Left lung (tissue), 14 donors: ENCODE measurements at places on chromosomes 16 and 17. TPM values are rescaled to one million over a fixed set of nuclear protein-coding genes. Genes with fewer than 3 reads are reported as not detected.
A peak's percentile ranks its signal among the peaks of the same experiment; 100 is the strongest.

NHERF2 gene
- polyA plus RNA-seq = 81.7 TPM

TNFRSF13B gene
- not detected for polyA plus RNA-seq

MLST8 gene
- 34.8 TPM for polyA plus RNA-seq

WSB1 gene
- 430 TPM for polyA plus RNA-seq

DNA sequence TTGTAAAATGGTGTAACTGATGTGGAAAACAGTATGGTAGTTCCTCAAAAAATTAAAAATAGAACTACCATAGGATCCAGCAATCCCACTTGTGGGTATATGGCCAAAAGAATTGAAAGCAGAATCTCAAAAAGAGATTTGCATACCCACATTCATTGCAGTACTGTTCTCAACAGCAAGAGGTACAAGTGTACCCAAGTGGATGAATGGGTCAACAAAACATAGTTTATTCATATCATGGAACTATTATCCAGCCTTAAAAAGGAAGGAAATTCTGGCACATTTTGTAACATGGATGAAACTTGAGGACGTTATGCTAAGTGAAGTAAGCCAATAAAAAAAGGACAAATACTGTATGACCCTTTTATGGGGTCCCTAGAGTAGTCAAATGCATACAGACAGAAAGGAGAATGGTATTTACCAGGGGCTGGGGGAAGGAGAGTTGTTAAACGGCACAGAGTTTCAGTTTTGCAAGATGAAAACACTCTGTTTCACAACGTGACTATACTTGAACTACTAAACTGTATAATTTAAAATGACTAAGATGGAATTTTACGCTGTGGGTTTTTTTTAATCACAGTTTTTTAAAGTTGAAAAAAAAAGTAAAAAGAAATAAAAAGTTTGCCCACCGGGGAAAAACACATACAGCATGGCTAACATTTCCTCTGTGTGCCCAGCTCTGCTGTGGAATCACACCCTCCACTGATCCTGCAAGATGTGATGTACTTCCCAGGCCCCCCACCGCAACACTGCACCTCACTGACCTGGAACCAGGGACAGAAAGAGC lies 6.1 kb downstream of the TVP23A start:
- DNase-seq = no peak

DNA sequence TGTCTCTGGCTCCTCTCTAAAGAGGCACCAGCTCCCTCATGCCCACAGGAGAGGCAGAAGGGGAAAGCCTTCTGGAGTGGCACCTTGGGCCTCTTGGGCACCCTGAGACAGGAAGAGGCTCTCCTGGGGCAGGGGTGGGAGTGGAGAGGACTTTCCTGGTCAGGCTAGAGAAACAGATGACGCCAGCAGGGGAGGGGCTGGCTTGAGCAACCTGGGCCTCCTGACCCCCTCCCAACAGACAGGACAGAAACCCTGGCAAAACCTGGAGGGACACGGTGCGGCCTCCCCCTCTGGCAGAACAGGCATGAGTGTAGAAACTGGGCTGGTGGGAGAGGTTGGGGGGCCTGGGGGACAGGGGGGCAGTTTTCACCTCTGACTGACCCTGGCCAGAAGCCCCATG lies 6.1 kb downstream of the SMIM5 start:
- DNase-seq = no peak

GRCh38 chr16:21037736-21038135 lies 112.9 kb downstream of the DNAH3 start:
- no peak for DNase-seq

- no peak for DNase-seq
Measured at GRCh38 chr17:64160378-64160777, 30.4 kb upstream of the ERN1 start.

GRCh38 chr17:46031440-46031839 lies 32.4 kb downstream of the STH start:
- DNase-seq = no peak

DNA sequence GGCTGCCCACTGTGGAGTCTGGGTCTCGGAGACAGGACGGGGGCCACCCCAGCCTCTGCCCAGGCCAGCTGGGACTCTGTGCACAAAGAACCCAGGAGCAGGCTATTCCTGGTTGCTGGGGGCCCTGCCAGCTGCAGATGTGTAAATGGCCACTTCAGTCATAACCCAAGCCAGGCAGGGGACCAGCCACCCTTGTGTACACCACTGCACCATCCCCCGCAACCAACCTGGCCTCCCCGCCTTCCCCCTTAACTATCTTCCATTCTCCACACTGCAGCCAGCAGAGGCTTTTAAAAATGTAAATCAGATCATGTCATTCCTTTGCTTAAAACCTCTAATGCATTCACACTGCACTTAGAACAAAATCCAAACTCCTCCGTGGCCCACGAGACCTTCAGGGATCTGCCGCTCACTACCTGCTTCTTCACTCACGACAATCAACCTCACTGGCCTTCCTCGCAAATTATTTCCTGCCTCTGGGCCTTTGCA lies 28.3 kb downstream of the RTN4RL1 start:
- no peak for DNase-seq

- DNase-seq = peak; percentile 33
Measured at GRCh38 chr16:87806641-87807546, 41.1 kb upstream of the KLHDC4 start.

GRCh38 chr17:80882926-80883685 lies 108.5 kb upstream of the CHMP6 start:
- DNase-seq = no peak

GRCh38 chr16:87060034-87060986 lies 256.9 kb downstream of the C16orf95 start:
- no peak for DNase-seq

DNA sequence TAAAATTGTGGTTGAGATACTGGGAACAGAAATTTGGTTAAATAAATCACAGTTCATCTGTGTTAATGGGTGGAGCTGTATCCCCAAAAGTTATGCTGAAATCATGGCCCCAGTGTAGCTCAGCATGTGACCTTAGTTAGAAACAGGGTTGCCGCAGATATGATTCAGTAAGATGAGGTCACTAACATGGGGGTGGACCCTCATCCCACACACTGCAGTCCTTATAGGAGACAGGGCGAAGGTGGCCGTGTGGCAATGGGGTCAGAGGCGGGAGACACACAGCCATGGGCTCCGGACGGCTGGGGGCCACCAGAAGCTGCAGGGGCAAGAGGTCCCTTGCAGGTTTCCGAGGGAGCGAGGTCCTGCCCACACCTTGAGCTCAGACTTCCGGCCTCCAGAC lies 10.7 kb downstream of the GALNS start:
- no peak for DNase-seq

DNA sequence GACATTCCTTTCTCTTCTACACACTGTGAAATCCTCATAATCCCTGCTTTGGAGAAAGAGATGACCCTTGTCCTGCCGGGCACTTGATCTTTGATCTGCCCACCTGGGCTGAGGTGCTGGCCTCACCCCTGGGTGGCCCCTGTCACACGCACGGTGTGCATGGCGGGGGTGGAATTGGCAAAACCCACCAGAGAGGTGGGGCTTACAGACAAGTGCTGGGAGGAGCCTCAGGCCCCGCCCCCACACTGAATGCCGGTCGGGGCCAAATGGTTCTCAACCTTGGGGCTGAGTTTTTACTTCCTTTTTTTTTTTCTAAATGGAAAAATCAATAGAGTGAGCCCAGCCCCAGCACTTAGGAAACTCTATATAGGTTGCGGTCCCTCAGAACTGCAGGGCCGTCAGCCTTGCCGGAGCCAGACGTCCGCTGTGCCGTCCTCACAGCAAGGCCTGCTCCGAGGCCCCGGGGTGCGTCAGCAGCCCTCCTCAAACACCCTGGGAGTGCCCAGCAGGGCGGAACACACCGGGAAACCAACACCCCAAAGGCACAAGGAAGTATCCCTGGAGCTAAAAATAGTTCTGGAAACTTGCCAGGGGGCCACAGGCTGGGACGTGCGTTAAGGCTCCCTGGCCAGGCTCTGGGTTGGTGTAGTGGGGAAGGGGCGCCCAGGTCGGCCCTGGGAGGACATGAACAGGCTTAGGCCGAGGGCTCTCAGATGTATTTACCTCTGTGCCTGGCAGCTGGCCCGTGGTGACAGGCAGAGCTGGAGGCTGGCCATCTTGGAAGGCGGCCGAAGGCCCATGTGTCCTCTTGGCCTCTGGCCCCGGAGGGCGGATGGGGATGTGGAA lies 11.0 kb downstream of the GPRC5C start:
- peak; percentile 92 for DNase-seq

DNA sequence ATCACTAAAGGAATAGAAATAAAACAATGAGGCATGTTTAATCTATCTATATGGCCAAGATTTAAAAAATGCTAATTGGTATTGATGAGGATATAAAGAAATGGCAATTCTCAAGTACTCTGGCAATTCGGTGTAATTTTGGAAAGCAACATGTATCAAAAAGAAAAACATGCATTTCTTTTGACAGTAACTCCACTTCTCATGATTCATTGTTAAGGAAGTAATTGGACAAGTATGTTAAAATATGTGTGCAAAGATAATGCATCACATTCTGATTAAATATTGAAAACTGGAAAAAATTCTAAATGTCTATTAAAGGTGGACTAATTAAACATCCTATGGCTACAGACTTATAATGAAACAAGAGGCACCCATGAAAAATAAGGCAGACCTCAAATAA lies 81.2 kb downstream of the CREBBP start:
- no peak for DNase-seq

- no peak for DNase-seq
Measured at GRCh38 chr17:49910094-49910857, 58.7 kb upstream of the DLX4 start.

DNA sequence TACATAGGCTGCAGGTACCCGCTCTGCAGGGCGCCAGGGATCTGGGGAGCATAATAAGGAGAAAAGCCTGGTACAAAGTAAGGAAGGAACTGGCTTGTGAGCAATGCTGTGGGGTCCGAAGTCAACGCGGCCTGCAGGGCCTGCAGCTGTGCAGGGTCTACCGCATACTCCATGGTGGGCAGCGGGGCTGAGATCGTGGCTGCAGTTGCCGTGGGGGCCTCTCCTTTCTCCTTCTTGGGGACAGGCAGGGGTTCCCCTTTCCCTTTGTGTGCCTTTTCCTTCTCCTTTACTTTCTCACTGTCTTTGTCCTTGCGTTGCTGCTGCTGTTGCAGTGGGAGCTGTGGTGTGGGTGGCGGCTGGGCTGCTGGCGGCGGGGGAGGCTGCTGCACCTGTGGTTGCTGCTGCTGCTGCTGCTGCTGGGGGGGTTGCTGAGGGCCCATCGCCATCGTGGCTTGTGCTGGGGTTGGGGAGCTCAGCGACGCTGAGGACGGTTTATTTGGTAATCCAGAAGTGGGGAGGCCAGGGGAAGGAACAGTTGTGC lies 259.6 kb downstream of the ZFHX3 start:
- DNase-seq = no peak

- no peak for DNase-seq
Measured at GRCh38 chr17:28623696-28624095, 9.7 kb upstream of the RSKR start.

DNA sequence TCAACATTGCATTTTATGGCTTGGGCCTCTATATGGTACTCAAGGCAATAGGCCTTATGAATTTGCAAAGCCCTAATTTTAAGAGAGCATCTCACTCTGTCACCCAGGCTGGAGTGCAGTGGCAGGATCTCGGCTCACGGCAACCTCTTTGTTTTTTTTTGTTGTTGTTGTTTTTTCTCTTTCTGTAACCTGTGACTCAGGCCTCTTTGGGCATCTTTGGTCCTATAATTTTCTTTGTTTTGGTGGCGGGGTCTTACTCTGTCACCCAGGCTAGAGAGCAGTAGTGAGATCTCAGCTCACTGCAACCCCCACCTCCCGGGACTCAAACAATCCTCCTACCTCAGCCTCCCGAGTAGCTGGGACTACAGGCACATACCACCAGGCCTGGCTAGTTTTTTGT lies 21.8 kb upstream of the HERPUD1 start:
- DNase-seq = no peak

- DNase-seq = no peak
Measured at GRCh38 chr16:53821957-53822625, 118.1 kb downstream of the FTO start.

GRCh38 chr16:234468-235305 lies at the start of gene FAM234A:
TSS of gene FAM234A (plus strand) at chr16:234821. CDS start at chr16:254414, 19,593 bp downstream.
- peak; percentile 94 for DNase-seq
